ENCODE measurements at places on chromosomes 7 and 10.

DNA sequence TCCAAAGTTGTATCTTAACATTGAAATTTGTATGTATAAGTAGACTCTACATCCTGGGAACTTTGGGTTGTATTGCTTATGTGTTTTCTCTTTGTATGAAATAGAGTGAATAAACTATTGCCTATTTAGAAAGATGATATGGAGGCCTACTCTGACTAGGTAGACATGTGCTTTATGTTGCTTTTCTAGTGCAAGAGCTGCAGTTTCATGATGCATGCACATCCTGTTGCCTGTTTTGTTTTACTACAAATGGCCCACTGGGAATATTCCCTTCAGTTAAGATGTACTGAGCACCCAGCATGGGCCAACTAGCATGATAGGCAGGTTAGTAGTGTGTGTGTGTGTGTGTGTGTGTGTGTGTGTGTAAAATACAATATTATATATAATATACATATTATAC lies 282.1 kb upstream of the LRGUK start:
- no peak for DNase-seq

DNA sequence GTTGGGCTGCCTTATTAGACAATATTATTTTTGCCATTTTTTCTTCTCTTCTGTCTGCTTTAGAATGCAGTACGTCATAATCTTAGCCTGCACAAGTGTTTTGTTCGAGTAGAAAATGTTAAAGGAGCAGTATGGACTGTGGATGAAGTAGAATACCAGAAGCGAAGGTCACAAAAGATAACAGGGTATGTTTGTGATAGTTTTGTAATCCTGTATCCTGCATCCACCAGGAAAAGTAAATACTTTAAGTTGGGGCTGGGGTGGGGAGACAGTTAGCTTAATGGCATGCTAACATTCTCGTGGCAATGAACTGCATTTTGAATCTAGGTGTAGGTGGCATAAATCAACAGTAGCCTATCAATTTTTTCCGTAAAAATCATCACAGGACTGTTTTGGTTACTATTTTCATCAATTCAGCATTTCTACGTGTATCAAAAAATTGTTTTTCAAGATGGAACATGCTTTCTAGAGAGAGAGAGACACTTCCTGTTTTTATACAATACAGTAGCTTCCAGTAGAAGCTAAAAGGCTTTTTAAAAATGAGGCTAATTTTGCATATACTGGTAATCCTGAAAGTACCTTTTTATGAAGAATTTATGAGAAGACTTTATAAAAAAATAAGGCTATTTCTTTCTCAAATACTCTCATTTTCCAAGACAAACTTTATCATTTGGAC lies 247.5 kb downstream of the FOXP2 start:
- no peak for DNase-seq

DNA sequence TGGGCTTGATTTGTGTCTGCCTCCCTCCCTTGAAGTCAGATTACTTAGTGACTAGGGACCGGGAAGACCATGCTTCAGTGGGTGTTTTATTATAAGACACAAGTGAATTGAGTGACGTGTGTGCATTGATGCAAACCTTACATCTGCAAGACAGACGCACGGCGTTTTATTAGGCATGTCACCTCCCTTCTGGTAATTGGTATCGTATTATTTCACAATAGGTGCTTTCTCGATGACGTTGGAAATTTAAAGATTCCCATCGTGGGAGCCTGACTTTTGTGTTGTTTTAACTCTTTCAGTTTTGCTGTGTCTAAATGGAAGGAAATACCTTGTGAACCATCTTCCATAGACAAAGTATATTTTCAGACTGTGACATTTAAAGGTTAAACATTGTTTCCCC lies 132.6 kb downstream of the INSYN2A start:
- DNase-seq = no peak

DNA sequence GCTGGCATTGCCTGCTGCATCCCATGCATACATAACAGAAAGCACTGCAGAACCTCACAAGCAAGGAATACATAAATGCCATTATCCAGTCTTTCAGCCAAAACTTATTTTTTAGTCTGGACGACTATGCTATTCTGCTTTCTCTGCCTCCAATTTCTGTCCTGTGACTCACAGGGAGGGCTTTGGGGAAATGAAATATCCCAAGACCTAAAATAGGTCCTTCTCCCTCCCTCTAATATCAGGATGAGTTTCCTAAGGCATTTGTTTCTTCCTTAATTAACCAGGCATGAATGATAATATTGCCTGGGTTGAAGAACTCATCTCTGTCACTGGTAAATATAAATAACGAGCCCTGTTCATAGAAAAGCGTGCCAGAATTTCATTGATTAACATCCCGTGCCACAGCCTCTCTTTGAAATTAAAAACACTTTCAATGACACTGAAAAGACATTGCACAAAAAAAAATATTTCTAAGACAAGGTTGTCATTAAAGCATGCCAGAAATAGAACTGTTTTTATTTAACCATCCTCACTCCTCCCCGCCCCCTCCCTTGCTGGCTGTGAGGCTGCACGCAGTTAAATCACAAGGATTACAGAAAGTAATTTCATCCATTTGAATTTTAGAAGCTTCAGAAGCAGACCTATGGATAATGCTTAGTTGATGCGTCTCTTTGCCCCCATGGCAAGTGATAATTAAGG lies 103.0 kb upstream of the ANKRD1 start:
- DNase-seq = no peak

GRCh38 chr10:1534820-1535219 lies 202.5 kb downstream of the ADARB2 start:
- DNase-seq = no peak

DNA sequence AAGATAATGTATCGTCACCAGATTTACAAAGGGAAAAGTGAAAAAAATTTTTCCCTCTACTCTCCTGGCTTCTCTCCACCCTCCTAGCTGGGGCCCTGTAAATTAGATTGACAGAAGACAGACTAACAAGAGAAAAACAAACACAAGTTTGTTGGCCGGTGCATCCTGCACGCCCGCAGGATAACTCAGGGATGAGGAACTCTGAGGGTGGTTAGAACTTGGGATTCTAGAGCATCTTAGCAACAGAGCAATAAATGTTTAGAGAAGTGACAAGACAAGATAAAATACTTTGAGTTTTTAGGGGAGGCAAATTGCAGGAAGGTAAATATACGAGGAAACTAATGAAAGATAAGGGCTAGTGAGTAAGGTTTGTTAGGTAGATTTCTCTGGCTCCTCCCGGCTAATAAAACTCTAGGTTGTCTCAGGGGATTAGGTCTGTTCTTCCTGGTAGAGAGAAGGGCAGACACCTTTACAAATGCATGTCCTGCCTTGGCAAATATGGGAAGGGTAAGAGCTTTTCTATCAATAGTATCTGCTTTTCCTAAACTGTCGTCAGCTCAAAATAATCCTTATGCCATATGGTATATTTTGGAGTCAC lies 4.3 kb upstream of the UCN3 start:
- DNase-seq = no peak

DNA sequence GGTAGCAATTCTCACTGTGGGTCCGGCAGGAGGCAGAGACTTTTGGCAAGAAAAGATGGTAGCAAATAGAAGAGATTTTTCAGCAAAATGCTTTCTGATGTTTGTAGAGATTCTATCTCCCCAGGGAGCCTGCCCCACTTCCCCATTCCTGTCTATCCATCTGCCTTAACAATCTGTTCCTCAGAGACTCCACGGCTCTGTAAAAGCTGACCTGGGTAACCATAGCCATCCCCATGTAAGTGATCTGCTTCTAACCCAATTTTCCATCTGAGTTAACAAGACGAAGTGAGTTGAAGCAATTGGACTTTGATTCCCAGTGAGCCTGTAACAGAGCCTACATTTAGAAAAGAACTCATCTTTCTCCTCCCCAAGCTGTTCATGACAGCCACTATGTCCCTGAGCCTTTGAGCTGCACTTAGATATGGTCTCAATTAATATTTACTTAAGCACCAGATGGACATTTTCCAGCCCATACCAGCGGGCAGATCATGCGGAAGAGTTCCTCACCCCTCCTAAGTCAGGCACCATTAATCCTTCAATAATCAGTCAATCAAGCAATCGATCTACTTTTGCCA lies 896.1 kb downstream of the CCSER2 start:
- no peak for DNase-seq

- DNase-seq = no peak
These were observed 129.5 kb downstream of the PLXNA4 start for GRCh38 chr7:132446666-132447278.

- DNase-seq = no peak
These were observed 34.6 kb downstream of the CHCHD3 start for GRCh38 chr7:133047321-133047720.

GRCh38 chr10:109062371-109062770 lies 860.9 kb downstream of the XPNPEP1 start:
- no peak for DNase-seq

DNA sequence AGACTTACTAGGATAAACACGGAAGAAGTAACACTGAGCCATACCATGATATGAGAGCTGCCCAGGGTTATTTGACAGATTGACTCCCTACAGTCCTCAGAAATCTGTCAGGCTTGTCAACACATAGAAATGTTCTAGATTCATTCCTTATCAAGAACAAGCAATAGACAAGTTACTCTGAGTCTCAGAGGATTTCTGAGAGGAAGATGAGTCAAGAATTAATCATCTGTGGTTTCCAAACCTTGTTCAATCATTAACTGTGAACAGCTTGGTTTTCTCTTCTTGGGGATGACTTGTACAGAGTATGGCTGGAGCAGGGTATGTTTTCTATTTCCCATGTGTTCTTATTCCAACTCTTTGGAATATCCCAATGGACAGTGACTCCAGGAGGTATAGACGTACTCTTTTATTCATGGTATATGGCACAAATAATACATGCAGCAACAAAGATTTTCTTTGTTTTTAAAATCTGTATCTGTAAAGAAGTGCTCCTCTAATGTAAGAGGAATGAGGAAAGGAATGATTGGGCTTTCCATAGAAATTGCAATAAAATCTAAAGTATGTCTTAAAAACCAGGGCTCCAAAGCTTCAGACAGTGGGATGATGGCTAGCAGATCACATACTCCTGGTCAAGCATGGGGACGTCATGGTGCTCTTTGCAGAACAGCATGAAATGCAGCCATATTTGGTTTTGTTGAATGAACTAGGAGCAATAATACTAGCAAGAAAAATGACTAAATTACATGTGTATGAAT lies 11.9 kb upstream of the SFR1 start:
- no peak for DNase-seq

- no peak for DNase-seq
These were observed at the start of gene ADIRF for GRCh38 chr10:86968271-86968993. TSS of gene ADIRF (plus strand) at chr10:86968482. CDS start at chr10:86968545, 63 bp downstream.

GRCh38 chr10:113911113-113911512 lies 56.7 kb downstream of the NHLRC2 start:
- DNase-seq = no peak

- DNase-seq = no peak
These were observed 12.7 kb upstream of the BTBD16 start for GRCh38 chr10:122258136-122259074.

GRCh38 chr7:140744005-140744404 lies 47.5 kb downstream of the NDUFB2 start:
- no peak for DNase-seq

- no peak for DNase-seq
These were observed 176.8 kb upstream of the FERD3L start for GRCh38 chr7:19322002-19322401.

GRCh38 chr7:71695186-71695585 lies 563.2 kb downstream of the GALNT17 start:
- DNase-seq = no peak

DNA sequence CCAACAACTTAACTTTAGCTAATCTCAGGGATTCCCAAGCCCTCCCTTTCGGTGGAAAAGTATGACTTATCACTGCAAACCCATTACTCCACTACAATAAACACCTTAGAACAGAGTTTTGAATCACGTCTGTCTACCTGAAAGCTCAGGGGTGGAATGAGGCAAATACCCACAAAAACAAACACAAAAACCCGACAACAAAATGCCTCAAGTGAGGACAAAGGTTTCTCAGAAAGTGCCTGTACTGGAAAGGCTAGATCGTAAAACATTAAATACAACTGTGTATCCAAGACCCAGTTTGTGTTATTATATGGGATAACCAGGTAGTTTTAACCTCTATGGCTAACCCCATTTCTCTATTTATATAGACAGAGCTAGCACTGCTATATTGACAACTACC lies 26.0 kb downstream of the MKRN1 start:
- no peak for DNase-seq
